Stimulated activated CD8-positive, alpha-beta memory T cell treated with anti-CD3 and anti-CD28 coated beads, Interleukin-7, amount 100 ng/mL, for 4 hours (primary cell): ENCODE measurements at places on chromosomes 2 and 18.

DNA sequence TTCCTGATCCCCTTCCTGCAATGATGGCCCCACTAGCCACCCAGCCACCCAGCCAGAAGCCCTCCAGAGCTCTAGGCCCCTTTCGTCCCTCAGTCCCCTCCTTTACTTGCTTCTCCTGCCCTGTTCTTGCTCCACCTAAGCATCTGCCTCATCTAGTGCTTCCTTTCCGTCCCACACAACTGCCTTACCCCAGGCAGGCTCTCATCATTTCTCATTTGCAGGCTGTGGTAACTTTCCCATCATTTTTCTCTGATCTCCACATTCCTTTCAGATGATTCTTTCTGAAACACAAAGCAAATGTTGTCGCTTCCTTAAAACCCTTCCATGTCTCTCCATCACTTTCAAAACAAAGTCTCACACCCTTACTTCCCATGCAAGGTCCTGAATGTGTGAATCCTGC, 459.8 kb downstream of the METTL4 start:
- DNase-seq: no peak

- no peak for DNase-seq
These were observed 17.8 kb upstream of the GPR75 start for GRCh38 chr2:53877556-53877955.

- no peak for DNase-seq
These were observed 2.1 kb downstream of the POMC start for GRCh38 chr2:25165992-25166875.

DNA sequence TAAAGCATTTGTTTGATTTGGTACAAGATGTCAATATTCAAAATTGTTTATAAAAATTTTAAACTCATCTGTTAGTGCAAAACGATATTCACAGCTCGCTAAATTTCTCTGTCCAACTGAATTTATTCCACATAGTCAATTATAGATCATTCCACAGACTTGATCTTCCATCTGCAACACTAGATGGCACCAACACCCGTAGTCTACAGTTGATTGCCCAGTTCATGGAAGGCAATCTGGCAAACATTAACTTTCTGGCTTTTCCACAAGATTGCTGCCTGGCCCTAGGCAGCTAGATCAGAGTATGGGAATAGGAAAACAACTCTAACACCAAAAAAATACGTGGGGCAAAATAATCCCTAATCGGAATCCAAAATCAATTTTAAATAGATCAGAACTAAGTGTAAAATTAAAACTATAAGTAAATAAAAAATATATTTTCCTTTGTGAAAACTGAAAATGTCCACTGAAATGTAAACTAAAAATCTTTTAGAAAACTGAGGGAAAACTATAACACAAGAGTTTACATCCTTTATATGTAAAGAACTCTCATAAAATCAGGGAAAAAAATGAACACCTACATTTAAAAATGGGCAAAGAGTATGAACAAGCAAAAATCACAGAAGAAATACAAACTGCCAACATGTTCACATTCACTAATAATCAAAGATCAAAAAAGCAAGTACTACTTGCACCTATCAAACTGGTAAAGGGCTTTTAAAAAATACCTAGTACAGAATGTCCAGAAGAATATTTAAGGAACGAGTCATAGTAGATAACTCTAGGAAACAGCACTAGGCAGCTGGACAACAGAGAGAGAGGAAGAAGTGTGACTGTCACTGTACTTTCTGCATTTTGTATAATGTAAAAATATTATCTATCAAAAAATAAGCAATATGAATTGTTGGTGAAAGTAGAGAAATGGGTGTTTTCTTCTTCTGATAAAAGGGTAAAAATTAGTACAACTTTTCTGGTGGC, 35.0 kb downstream of the RTN4 start:
- DNase-seq: peak; percentile 16

- no peak for DNase-seq
These were observed 102.3 kb upstream of the ID2 start for GRCh38 chr2:8579485-8580085.

DNA sequence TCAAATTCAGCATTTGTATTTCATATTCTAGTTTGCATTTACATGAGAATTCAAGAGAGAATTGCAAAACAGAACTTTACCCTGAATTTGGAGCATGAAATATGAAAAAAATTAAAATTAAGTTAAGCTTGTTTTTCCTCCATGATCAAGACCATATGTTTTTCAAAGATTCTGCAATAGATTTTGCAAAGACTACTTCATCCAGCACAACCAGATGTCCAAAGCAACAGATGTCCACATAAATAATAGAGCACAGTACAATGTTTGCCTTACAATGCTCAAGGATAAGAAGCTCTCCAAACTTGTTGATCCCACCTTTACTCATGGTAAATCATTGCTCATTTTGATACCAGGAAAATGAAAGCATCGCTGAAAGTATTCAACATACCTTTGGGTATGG, 25.6 kb downstream of the FAP start:
- DNase-seq: no peak

DNA sequence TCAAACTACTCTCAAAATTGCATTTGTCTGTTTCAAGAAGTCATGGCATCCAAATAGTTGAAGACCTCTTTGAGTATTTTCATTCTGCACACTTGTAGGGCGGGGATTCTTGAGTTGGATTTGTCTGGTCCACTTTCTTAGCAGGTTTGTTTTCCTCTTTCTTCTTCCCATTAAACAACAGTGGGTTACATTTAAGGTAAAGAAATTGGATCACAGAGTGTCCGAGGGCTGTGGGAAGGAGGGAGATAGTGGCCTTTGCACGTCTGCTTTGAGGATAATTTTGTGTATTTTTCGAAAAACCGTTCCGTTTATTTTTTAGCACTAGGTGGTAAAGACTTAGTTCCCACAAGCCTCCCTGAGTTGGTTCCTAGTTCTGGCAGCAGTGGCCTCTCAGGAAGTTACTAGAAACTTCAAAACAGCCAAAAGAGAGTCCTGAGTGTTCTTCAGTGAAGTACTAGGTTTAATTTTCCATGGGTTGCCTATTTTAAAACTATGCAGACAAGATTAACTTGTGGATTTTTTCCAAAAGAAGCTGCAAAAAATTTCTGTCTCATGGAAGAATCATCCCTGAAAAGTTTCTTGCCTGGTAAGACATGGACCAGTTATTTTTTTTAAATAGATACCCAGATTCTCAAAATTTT, 107.9 kb downstream of the CDC42EP3 start:
- no peak for DNase-seq

DNA sequence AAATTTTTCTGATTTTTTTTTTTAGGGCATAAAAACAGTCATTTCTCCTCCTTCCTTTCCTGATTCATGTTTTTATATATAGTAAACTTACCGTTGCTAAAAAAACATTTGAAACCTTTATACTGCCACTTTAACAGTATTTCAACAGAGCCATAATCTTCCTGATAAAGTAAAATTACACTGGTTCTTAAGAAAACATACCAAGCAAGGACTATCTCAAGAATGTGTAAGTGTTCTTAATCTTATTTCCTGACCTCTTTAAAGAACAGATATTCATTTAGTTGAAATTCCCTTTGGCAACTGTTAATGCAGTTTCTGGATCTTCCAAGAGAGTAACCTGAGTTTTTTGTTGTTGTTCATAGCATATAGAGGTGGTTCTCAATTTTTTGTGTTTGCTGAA, 26.6 kb upstream of the COLEC12 start:
- DNase-seq: no peak

DNA sequence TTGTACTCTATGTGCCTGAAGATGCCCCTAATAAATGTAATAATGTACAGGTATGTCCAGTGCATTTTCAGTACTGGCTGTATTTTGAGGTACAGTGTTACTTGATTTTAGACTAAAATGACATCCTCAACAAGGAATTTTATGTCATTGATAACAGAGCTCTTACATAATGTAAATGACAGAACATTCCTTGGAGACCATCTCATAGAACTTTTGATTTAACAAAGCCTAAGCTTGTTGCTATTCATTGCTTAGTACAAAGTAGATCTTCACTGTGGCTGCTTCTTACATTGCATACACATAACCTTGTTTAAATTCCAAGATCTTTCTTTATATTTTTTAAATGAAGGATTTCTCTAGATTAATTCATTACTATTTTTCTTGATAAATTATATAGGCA, 24.1 kb downstream of the DYNC1I2 start:
- DNase-seq: no peak

GRCh38 chr2:34875091-34875745, 1276.1 kb upstream of the FAM98A start:
- no peak for DNase-seq

DNA sequence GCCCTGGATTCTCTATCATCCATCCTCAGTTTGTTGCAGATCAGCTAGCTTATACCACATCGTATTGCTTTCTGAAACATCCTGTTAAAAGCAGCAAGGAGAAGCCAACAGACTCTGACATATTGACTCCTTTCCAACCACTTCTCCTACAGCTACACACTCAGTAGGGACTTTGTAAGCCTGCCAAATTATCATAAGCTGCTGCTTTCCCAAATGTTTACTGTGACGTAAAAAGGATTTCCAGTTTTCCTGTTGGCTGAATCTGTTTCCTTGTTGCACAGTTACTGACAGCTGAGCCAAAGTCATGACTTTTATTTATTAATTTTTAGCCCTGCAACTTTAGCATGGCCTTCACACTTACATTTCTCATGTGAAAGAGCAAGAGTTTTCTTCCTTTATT, 294.3 kb downstream of the KCNJ3 start:
- no peak for DNase-seq

- no peak for DNase-seq
These were observed 15.5 kb downstream of the MRPS5 start for GRCh38 chr2:95106081-95106480.
